ENCODE measurements at places on chromosomes 16 and 17.

DNA sequence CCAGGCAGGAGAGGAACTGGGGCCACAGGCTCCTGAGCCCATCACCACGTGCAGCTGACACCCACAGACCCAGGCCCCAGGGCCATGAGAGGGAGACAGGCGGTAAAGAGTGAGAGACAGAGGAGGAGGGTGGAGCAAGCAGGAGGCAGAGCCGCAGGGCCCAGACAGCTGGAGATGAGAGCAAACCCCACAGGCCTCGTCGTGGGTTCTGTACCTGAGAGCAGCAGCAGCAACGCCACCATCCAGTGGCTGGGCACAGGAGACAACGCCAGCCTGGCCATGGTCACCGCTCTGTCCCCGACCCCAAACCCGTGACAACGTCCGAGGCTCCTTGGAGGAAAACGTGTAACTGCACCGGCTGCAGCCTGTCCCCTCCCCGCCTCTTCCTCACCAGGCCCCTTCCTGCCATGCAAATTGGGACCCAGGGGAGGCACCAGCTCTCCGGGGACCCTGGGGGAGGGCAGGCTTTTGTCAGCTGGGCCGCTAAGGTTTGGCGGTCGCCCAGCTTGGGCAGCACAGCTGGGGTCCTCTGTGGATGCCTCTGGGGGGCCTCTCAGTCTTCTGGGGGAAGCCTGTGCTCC, at the start of gene CD79B:
CD79B (minus strand) TSS at position 351 of the 581 bp plus-strand sequence; CDS start at position 281, 70 bp downstream.
- peak; percentile 23 for DNase-seq

DNA sequence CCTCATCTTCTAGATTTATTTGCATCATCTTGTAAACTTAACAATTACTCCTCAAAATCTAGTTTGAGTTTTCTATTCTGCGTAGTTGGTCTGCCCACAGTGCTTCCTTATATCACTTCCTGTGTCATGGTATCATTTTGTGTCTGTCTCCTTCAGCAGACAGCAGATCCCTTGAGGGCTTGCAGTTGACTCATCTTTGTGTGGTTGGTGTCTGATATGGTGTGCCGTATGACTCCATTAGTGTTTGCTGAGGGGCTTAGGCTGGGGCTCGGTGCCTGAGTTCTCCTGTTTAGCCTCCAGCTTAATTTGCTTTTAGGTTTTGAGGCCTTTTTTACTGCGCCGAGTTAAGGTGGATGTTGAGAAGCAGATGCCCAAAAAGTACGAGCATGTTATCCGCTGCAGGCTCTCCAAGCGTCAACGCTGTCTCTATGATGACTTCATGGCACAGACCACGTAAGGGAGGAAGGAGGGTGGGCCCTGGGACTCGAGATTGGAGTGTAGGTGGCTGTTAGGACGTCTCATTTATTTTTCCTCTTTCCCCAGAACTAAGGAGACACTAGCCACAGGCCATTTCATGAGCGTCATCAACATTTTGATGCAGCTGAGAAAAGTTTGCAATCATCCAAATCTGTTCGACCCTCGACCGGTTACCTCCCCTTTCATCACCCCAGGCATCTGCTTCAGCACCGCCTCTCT, 16.9 kb downstream of the SRCAP start:
- peak; percentile 20 for DNase-seq

GRCh38 chr16:75342308-75342811, 90.9 kb upstream of the BCAR1 start:
- DNase-seq, result no peak

DNA sequence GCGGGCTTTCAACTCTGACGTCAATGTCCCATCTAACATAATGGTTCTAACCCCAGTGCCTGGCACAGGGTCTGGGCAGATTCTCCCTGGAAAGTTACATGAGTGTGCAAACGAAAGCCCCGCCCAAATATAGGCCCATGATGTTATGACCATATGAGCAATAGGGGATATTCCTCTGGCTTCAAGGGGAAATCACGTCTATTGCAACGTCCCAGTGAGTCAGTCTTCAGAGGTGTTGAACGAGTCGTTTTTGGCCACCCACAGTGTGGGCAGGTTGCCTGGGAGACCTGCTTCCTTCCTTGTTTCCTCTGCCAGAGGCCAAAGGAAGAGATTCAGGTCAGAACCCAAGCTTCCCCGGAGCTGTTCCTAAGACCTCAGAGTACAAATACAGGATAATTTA, 30.3 kb downstream of the PIK3R5 start:
- no peak for DNase-seq

DNA sequence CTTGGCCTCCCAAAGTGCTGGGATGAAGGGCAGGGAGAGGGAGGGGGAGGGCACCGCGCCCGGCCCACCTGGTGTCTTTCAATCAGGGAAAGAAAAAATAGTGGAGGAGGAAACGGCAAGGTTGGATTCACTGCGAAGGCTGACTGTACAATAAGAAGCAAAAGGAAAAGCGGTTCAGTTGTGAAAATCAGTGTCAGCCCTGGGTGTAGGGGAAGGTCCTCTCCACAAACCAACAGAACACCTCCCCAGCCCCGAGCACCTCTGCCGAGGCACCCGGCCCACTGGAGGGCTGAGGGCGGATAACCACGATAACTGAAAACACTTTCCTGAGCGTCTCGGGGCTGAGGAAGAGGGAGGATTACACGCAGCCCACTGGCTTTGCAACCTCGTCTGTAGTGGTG, 1.4 kb upstream of the SPG7 start:
- no peak for DNase-seq

- DNase-seq, result no peak
Observed at GRCh38 chr17:76376318-76377133, 7.9 kb upstream of the SPHK1 start.

- DNase-seq, result no peak
Observed at GRCh38 chr16:85170590-85171003, 58.3 kb upstream of the CIBAR2 start.

GRCh38 chr17:39671651-39672521, 3.6 kb downstream of the PNMT start:
- DNase-seq, result no peak

DNA sequence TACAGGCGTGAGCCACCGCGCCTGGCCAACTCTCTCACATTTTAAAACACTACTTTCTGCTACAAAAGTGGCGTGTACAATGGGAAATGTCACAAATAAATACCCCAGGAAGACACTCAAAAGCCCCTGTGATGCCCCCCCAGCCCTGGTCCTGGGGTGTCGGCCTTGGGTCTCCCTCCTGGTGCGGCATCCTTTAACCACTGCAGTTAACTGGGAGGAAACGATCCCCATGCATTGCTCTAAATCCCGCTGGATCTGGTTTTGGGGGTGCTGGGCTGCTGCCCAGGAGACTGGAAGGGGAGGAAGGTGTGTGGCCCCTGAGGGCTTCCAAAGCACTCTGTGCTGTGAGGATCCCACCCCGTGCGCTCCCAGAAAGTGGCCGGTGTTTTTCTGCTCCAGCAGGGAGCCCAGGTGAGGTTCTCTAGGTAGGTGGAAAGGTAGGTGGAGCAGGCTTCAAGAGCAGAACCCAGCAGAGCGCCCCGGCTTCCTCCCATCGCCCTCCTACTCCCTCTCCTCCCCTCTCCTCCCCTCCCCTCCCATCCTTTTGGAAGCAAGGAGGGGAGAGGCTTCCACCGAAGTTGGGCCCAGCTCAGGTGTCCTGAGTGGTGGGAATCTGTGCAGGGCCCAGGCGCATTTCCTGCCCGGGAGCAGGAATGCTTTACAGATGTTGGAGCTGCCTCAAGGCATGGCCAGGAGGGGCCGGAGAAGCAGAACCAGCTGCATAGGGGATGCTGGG, 363.3 kb downstream of the SEC14L1 start:
- DNase-seq, result no peak

- DNase-seq, result no peak
Observed at GRCh38 chr17:74769266-74769855, 6.8 kb downstream of the NAT9 start.

GRCh38 chr17:6648181-6648580, 3.2 kb downstream of the MED31 start:
- no peak for DNase-seq

DNA sequence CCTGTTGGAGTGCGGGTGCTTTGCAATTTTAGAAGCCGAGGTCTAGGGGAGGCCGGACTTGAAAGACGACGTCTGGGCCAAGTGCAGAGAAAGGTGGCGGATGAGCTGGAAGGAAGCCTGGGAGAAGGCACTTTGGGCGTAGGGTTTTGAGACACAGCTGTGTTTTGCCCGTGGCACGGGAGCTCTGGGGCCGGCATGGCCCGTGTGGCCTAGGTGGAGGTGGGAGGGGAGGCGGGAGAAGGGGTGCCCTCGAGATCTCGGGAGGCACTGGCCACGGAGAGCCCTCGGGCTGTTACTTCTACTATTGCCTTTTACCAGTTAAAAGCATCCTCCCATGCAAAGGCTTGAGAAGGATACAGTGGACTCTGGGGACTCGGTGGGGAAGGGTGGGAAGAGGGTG, 161.9 kb downstream of the FOXL1 start:
- no peak for DNase-seq

- no peak for DNase-seq
Observed at GRCh38 chr17:81011951-81012350, 20.3 kb downstream of the CHMP6 start.

GRCh38 chr16:70749681-70750601, 51.0 kb downstream of the VAC14 start:
- no peak for DNase-seq

- DNase-seq, result no peak
Observed at GRCh38 chr17:41153856-41154255, 4.2 kb upstream of the KRTAP4-5 start.

DNA sequence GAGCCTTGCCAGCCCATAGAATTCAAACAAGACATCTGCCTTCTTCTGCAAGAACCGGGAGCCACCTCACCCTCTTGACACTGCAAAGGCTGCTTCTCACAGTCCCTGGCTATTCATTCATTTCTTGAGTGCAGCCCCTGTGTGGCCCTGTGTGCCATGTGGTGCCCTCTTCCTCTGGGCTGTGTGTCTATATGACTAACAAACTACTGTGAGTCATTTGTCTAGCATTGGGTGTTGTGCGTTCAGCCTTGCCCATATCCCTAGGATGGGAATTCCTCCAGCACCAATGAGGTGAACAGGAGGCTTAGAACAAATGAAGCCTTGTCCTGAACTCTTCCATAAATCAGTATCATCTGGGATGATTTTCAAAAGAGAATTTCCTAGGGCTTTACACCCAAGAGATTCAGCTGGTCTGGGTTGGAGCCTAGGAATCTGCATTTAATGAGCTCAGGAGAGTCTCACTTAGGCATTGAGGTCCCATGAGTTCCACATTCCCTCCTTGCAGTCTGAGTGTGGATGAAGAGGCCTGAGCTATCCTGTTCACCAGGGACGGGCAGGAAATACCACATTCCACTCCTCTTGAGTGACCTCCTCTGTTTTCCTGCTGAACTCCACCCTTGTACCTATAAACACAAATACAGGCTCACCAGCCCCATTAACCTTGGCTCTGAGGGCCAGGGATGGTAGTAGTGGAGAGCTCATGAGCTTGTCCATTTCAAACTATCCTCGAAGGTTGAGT, 308.7 kb upstream of the N4BP1 start:
- no peak for DNase-seq

- no peak for DNase-seq
Observed at GRCh38 chr16:16018705-16019104, 69.3 kb downstream of the ABCC1 start.

GRCh38 chr16:66705790-66706505, 9.4 kb upstream of the CMTM4 start:
- no peak for DNase-seq

DNA sequence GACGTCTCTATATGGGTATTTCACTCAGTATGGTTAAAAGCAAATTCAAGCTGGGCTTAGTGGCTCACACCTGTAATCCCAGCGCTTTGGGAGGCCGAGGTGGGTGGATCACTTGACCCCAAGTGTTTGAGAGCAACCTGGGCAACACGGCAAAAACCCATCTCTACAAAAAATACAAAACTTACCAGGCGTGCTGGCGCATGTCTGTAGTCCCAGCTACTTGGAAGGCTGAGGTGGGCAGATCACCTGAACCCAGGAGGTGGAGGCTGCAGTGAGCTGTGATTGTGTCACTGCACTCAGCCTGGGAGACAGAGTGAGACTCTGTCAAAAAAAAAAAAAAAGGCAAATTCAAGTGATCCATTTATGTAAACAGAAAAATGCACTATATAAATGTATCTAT, 1.3 kb upstream of the TNFRSF17 start:
- no peak for DNase-seq

- DNase-seq, result no peak
Observed at GRCh38 chr17:13002761-13003453, 14.9 kb downstream of the ELAC2 start.

DNA sequence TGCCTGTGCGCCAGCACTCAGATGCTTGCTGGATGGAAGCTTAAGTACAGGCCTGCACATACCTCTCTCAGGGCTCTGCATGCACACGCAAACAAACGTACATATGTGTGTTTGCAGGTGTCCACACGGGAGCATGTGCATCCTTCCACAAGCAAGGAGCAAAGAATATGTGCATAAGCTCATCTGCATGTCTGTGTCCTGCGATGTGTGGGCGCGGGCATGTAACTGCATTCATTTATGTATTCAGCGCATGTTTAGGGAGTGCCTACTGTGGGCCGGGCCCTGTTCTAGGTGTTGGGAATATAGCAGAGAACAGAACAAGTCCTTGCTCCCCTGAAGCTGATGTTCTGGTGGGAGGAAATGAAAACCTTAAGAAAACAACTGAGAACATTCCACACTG, 13.7 kb downstream of the TRPV2 start:
- no peak for DNase-seq

DNA sequence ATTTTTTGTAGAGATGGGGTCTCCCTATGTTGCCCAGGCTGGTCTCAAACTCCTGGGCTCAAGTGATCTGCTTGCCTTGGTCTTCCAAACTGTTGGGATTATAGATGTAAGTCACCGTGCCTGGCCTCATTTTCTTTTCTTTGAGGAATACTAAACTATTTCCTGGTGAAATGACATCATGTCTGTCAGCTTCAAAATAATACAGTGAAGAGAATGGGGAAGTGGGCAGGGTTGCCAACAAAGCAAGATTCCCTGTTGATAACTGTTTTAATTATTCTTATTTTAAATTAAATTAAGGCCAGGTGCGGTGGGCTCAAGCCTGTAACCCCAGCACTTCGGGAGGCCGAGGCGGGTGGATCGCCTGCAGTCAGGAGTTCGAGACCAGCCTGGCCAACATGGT, 21.1 kb downstream of the PIPOX start:
- no peak for DNase-seq

- no peak for DNase-seq
Observed at GRCh38 chr17:32452281-32452680, 8.0 kb downstream of the PSMD11 start.

DNA sequence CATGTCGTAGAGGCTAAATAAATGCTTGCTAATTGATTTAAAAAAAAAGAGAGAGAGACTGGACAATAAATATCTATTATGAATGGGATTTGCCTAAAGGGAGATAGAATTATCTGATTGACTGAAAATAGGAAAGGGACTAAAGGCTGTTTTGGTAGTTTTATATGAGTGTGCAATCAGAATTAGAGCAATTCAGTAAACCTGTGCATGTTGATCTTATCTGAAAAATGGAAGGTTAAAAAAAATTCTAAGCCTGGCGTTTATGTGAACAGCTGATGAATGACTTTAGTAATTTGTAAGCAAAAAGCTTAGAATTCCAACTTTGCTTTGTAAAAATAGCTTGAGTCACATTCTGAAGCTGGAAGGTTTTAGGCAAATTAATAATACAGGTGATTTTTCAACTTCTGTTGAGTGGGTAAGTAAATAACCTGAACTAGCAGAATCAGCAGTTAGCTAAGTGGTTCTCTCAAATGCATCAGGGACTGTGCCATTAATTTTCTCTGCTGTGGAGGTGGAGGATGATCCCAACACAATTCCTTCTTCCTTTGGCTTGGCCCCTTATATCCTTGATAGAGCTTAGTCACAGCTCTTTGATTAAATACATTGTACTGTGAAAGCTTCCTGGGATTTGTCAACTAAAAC, 254.4 kb downstream of the PHKB start:
- no peak for DNase-seq

Data from activated T-helper 2 cell treated with anti-CD3 and anti-CD28 coated beads, Interferon-gamma antibody, Interleukin-2, Interleukin-4, amounts not matched to agents 10 μg/mL and 5 μg/mL and 100 μg/mL, durations not matched to agents 14 hours and 24 hours and 36 hours (primary cell).